Stimulated activated CD8-positive, alpha-beta memory T cell treated with anti-CD3 and anti-CD28 coated beads, Interleukin-4, amount 100 ng/mL, for 1 hour (primary cell): ENCODE measurements at places on chromosomes 2 and 18.

GRCh38 chr2:39547811-39548719 is 111.0 kb upstream of the MAP4K3 start:
- DNase-seq, result no peak

DNA sequence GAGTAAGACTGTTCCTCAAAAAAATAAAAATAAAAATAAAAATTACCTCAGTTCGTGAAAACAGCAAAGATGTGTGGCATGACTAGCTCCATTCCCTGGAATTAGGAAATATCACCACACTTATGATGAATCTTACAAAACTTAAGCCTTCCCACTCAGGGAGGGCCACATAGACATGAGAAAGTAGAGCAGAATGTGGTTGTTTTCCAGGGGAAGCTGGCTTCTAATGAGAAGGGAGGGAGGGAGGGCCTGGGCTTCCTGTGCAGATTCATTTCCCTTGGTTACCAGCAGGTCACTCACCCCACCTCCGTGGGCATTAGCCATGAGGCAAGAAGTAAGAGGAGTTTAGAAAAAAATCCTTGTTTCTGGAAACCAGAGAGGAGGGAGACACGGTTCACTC is 95.9 kb upstream of the RMDN2 start:
- DNase-seq, result no peak

DNA sequence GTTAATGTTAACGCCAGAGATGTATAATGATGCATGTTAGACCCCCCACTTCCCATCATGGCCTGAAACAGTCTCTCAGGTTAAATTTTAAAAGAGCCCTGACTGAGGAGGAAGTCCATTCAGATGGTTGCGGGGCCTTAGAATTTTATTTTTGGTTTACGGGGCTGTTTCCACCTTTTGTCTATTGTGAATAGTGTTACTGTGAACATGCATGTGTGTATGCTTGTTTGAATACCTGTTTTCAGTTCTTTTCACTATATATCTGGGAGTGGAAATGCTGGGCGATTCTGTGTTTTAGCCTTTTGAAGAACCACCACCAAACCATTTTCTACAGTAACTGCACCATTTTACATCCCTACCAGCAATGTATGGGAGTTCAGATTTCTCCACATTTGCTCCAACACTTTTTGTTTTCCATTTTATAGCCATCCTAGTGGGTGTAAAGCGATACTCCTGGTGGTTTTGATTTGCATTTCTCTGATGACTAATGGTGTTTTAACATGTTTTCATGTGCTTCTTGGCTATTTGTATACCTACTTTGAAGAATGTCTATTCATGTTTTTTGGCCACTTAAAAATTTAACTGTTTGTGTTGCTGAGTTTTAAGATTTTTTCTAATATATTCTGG is 133.0 kb downstream of the MYO3B start:
- DNase-seq, result no peak

- DNase-seq, result no peak
Observed at GRCh38 chr2:19371996-19372582, 13.7 kb upstream of the OSR1 start.

GRCh38 chr2:127582863-127583861 is 47.7 kb downstream of the MYO7B start:
- no peak for DNase-seq

GRCh38 chr2:200259577-200259957 is 46.9 kb upstream of the SPATS2L start:
- no peak for DNase-seq

- no peak for DNase-seq
Observed at GRCh38 chr2:148167855-148168254, 147.0 kb downstream of the MBD5 start.

DNA sequence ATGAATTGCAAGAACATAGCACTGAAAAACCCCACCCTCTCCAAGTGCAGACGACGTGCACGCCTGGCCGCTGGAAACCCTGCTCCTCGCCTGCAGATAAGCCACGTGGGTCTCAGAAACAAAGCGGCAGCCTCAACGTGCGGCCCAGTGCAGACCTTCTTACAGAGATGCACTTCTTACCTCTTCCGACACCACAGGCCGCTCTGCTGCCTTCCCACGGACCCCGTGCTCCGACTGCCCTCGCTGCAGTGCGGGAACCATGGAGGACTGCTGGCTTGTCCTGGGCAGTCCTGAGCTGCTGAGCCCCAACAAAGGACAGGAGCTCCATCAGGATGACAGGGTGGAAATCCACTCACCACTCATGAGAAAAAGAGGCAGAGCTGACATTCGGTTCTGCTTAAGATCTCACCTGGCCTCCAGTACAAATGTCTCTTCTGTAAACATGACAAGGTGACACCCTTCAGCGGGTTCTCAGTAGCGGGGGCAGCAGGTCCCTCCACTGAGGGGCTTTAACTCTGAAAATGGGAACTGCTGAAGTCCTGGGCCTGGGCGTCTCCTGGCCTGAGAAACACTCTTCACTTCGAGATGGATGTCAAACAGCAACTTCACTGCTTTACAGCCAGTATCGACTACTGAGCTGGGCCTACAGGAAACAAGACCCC is 6.2 kb downstream of the COPS9 start:
- DNase-seq, result no peak

GRCh38 chr2:232854082-232854481 is 16.0 kb upstream of the SNORC start:
- no peak for DNase-seq

DNA sequence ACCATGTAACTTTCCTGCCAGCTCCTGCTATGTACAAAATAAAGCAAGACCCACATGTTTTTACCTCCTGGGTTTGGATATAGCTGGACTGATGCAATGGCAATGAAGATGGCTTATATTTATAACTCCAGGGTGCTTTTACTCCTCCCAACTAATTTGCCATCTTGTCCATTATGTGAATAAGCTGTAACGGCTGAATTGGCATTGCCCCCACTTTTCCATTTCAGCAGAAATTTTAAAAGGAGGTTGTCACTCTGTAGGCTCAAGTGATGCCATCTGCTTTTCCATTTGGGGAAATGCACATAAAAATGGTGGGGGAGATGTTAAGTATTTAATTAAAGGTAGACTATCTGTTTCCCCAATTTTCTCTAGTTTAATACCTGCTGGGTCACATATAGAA is 345.5 kb downstream of the ERBB4 start:
- no peak for DNase-seq

DNA sequence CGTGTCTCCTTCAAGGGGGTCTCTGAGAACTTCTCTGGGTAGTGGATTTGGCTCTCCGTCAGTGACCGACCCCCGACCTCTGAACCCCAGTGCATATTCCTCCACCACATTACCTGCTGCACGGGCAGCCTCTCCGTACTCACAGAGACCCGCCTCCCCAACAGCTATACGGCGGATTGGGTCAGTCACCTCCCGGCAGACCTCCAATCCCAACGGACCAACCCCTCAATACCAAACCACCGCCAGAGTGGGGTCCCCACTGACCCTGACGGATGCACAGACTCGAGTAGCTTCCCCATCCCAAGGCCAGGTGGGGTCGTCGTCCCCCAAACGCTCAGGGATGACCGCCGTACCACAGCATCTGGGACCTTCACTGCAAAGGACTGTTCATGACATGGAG is 168.2 kb downstream of the PKP4 start:
- DNase-seq, result no peak

GRCh38 chr2:233964581-233964980 is 47.4 kb downstream of the TRPM8 start:
- no peak for DNase-seq

DNA sequence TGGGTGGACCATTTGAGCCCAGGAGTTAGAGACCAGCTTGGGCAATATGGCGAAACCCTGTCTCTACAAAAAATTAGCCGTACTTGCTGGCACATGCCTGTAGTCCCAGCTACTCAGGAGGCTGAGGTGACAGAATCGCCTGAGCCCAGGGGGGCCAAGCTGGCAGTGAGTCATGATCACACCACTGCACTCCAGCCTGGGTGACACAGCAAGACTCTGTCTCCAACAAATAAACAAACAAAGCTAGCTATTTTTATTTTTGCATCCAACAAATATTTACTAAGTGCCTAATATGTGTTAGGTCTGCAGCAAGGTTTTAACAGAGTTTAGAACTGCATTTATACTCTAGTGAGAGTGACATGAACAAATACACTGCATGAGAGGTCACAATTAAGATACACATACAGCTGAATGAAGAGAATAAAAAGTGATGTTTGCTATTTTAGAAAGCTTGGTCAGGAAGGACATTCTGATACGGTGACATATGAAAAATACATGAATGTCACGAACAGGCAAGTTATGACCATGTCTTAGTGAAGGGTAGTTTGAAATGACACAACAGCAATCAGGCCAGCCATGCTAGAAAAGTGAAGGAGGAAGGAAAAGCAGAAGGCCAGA is 83.2 kb upstream of the FRZB start:
- no peak for DNase-seq

- DNase-seq, result no peak
Observed at GRCh38 chr2:152485954-152486736, 151.2 kb downstream of the FMNL2 start.

- DNase-seq, result no peak
Observed at GRCh38 chr18:63229971-63230370, 89.6 kb downstream of the BCL2 start.

GRCh38 chr2:212669761-212670160 is 131.2 kb upstream of the ERBB4 start:
- no peak for DNase-seq

- no peak for DNase-seq
Observed at GRCh38 chr2:15893689-15894480, 46.5 kb upstream of the MYCN start.

GRCh38 chr2:176653479-176654443 is 384.5 kb downstream of the MTX2 start:
- no peak for DNase-seq
